ENCODE measurements at places on chromosomes 3 and 15. TPM values are rescaled to one million over a fixed set of nuclear protein-coding genes. Genes with fewer than 3 reads are reported as not detected.

The RPN1 gene
- total RNA-seq: 498 TPM

The PPCDC gene
- 7.4 TPM for total RNA-seq

The FYCO1 gene
- 19.3 TPM for total RNA-seq

The CHDH gene
- total RNA-seq: not detected

The TMEM62 gene
- 12.0 TPM for total RNA-seq

The RNF13 gene
- total RNA-seq: 39.8 TPM

The ZNF662 gene
- 1.1 TPM for total RNA-seq

The DTX3L gene
- 8.6 TPM for total RNA-seq

The GANC gene
- 15.4 TPM for total RNA-seq

The ZNF619 gene
- total RNA-seq: 4.8 TPM

The GREM1 gene
- 41.6 TPM for total RNA-seq

The CHRNA3 gene
- not detected for total RNA-seq

The TPRG1 gene
- 0.30 TPM for total RNA-seq

The MED12L gene
- 0.89 TPM for total RNA-seq

The NR1I2 gene
- total RNA-seq: not detected

The NTRK3 gene
- 1.2 TPM for total RNA-seq

The RBP2 gene
- total RNA-seq: not detected

The PARP15 gene
- total RNA-seq: under 0.01 TPM

The TGM4 gene
- not detected for total RNA-seq

The CHST2 gene
- total RNA-seq: 11.9 TPM

The CD276 gene
- total RNA-seq: 175 TPM

The DLEC1 gene
- under 0.01 TPM for total RNA-seq

The TAGLN3 gene
- total RNA-seq: 1.8 TPM

The PLA2G4E gene
- not detected for total RNA-seq

All from smooth muscle cell of the umbilical artery (primary cell).